ENCODE measurements at places on chromosomes 16 and 17.

DNA sequence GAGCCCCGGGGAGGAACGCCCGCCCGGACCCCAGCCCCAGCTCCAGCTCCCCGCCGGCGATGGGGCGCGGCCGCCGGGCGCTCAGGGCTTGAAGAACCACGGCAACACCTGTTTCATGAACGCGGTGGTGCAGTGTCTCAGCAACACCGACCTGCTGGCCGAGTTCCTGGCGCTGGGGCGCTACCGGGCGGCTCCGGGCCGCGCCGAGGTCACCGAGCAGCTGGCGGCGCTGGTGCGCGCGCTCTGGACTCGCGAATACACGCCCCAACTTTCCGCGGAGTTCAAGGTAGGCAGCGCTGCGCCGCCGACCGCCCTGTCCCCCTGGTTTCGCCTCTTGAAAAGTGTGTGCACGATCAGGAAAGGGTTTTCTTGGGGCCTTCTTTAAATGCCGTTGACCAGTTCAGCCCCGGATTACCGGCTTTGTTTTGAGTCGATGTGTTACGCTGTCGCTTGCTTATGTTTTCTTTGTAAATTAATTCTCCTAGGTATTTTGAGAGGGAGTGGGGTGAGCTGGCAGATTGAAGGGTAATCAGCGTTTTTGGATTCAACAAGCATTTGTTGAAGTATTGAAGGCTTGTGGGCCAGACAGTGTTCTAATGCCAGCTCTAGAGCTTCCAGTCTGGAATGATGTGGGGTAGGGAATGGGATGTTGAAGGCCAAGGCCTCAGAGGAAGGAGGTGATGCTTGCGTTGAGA, 681 bp downstream of the USP43 start:
- DNase-seq, result no peak

DNA sequence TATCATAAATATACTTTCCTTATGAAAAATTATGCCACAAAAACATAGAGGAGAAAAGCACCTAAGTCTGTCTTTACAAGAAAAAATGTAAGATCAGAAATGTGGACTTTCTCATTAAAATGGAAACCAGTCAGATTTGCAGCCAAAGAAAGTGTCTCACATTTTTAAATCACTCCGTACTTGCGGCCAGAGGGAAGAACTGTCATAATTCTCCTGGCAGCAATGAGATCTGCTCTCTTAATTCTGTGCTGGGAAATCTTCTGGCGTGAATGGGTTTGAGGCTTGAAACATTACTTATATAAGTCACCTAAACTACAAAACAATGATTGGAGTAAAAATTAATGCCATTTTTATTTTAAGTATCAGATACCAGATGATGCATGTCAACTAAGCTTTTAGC, 10.7 kb downstream of the C16orf95 start:
- no peak for DNase-seq

GRCh38 chr17:41116297-41116696, 1.9 kb downstream of the KRTAP4-11 start:
- no peak for DNase-seq

DNA sequence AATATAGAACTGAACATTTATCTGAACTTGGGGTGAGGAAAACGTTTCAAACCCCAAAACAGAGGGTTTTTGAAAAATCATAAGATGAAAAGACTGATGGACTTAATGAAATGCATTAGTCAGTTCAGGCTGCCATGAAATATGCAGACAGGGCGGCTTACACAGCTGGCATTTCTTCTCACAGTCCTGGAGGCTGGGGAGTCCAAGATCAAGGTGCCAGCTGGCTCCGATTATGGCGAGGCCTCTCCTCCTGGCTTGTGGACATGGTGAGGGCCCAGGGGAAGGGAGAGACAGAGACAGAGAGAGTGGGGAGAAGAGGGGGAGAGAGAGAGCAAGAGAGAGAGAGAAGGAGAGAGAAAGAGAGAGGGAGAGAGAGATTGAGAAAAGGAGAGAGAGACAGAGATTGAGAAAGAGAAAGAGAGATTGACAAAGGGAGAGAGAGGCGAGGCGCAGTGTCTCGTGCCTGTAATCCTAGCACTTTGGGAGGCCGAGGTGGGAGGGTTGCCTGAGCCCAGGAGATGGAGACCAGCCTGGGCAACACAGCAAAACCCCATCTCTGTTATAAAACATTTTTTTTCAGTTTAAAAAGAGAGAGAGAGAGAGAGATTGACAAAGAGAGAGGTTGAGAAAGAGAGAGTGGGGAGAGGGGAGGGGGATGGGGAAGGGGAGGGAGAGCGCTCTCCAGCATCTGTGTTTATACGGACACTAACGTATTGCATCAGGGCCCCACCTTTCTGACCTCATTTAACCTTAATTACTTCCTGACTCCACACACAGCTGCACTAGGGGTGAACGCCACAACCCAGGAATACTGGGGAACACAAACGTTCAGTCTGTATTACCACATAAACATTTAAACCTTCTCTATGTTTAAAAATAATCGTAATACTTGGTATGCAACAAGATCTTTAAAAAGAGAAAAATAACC, 24.6 kb upstream of the RPH3AL start:
- no peak for DNase-seq

DNA sequence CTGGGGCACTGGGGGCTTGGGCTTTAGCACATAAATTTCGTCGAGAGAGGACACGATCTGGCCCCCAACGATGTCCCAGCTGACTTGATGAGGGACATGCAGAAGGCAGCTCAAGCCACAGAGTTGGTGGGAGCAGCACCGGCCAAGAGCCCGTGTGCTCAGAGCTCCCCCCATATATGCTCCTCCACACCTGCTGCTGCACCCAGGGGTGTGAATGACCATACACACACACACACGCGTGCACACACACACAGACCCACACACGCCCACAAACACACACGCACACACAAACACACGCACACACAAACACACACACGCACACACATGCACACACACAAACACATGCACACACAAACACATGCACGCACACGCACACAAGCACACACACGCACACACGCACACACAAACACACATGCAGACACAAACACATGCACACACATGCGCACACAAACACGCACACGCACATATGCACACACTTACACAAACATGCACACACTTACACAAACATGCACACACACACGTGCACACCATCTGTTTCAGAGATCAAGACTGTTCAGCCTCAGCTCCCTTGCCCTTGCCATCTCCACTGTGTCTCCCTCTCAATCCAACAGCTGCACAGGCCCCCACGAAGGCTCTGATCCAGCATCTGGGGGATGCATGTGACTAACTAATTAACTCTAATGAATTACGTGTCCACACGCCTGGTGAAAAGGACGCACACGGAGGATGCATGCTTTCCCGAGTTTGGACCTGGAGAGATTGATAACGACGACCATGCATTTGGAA, 85.6 kb upstream of the TNRC6C start:
- DNase-seq, result no peak

GRCh38 chr16:81198635-81199034, 39.9 kb upstream of the BCO1 start:
- DNase-seq, result no peak

- no peak for DNase-seq
Measured at GRCh38 chr16:48161906-48162305, 6.1 kb upstream of the ABCC12 start.

DNA sequence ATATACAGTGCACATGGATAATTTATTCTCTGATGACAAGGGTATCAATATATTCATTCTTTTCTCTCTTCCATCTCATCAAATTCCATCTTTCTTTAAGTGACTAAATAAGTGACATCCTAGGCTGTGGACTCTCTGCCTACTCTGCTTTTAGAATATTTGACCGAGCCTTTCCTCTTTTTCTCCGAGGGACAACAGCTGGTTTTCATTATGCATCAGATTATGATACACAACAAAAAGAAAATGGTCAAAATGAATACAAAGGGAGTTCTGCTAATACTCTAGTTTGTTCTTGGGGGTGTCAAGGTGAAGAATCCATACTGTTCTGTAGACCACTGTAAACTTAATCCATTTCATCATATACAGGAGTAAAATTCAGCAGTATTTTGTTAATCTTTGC, 942.6 kb downstream of the KCNJ2 start:
- DNase-seq, result no peak

DNA sequence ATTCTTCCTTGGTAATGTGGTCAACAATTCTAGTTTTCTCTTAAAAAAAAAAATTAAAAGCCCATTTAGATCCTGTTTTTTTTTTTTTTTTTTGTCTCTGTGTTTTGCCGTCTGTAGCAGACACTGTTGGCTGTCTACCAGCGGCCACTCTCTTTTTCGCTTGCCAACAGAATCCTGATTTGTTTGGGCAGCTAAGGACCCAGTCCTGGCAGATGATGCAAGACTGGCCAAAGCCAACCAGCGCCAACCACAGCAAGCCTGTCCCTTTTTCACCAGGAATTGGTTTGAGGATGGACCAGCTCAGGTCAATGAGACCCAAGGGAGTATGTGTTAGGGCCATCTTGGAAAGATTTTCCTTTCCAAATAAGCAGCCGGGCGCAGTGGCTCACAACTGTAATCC, 28.2 kb downstream of the ST3GAL2 start:
- DNase-seq, result no peak

DNA sequence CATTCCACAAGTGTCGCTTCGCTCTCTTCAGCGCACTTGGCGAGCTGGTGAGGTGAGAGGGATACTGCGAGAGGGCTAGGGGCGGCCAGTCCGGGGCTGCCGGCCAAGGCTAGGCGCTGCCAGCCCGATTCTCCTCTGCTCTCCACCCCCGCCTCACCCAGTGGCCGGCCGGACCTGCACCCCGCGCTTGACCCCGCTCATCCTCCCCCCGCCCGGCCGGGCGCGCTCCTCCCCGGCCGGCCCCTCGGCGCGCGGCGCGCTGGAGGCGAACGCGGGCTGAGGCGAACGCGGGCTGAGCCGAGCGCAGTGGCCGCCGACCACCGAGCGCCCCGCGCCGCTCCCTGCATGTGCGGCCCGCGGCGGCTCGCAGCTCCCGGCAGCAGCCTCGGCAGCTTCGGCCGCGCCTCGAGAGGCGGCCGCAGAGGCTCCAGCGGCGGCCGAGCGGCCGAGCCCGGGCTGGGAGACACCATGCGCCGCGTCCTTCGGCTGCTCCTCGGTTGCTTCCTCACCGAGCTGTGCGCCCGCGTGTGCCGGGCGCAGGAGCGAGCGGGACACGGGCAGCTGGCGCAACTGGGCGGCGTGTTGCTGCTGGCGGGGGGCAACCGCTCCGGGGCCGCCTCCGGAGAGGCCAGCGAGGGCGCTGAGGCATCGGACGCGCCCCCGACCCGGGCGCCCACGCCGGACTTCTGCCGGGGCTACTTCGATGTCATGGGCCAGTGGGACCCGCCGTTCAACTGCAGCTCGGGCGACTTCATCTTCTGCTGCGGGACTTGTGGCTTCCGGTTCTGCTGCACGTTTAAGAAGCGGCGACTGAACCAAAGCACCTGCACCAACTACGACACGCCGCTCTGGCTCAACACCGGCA, at the start of gene SHISA9:
SHISA9 (plus strand) TSS at position 2 of the 865 bp plus-strand sequence.
- no peak for DNase-seq

DNA sequence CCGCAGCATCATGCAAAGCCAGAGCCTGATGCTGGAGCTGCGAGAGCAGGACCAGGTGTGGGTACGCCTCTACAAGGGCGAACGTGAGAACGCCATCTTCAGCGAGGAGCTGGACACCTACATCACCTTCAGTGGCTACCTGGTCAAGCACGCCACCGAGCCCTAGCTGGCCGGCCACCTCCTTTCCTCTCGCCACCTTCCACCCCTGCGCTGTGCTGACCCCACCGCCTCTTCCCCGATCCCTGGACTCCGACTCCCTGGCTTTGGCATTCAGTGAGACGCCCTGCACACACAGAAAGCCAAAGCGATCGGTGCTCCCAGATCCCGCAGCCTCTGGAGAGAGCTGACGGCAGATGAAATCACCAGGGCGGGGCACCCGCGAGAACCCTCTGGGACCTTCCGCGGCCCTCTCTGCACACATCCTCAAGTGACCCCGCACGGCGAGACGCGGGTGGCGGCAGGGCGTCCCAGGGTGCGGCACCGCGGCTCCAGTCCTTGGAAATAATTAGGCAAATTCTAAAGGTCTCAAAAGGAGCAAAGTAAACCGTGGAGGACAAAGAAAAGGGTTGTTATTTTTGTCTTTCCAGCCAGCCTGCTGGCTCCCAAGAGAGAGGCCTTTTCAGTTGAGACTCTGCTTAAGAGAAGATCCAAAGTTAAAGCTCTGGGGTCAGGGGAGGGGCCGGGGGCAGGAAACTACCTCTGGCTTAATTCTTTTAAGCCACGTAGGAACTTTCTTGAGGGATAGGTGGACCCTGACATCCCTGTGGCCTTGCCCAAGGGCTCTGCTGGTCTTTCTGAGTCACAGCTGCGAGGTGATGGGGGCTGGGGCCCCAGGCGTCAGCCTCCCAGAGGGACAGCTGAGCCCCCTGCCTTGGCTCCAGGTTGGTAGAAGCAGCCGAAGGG, 24.2 kb downstream of the C1QTNF1 start:
- DNase-seq, result no peak

GRCh38 chr17:40355123-40355803, 9.3 kb downstream of the GJD3 start:
- no peak for DNase-seq

DNA sequence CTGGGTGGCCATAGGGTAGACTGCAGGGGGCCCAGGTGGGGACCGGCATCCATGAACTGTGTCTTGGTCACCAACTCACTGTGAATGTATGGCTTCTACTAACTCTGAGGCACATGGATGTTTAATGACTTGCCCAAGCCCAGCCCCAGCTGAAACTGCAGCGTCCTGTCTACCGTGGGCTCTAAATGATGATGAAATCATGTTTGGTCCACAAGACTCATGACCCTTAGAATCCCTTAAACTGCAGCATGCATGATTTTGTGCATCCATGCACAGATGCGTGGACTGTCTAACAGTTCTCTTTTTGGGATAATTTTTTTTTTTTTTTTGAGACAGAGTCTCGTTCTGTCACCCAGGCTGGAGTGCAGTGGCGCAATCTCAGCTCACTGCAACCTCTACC, 32.4 kb upstream of the CREBBP start:
- DNase-seq, result no peak

- DNase-seq, result no peak
Measured at GRCh38 chr16:87487361-87487924, 5.4 kb downstream of the ZCCHC14 start.
